SIG-M5 (cell line): ENCODE measurements at places on chromosomes 3 and 15.

GRCh38 chr15:79943820-79944219, 27.2 kb downstream of the BCL2A1 start:
- DNase-seq: no peak

DNA sequence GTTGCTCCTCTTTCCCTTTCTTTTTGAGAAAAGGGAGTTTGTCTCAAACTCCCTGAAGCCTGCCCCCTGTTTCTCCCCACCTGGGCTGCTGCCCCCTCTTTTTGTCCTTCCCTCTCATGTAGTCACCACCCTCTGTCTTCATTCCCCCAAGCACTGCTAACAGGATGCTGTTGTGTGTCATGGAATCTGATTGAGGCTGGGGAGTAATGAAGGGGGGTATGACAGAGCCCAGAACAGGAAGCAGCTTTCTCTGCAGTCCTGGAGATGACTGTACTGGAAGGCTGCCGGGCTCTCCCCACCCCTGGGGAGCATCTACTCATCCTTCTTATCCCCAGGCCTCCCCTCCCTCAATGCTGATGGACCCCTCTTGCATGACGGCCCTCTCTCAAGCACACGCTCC, 181.6 kb downstream of the ABHD5 start:
- DNase-seq: no peak

DNA sequence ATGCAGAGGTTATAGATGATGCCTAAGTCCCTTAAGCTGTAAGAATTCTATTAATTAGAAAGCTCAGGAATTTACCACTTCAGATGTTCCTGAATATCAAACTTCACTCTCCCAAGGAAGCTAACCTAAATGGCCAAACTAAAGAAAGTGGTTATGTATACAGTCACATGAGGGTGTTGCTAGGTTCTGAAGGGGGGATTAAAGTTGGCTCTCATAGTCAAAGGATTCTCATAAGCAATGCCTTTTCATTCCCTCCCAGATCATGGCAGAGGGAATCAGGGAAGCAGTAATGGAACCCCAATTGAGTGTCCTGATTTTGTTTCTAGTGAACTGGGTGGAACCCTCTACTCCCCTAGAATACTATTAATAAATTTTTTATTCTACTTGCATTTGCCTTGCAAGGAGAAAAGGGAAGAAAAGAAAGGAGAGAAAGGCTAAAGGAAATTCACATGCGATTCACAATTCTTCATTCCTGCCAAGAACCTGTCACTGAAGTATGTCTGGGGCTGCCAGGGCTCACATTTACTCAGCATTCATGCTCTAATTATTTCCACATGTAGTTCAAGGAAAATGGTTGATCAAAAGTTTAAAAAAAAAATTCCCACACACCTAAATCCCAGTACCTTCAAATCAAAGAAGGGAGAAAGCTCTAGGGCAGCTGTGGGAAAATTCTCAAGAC, 25.1 kb downstream of the FSTL1 start:
- no peak for DNase-seq

GRCh38 chr15:96599268-96599667, 268.8 kb downstream of the NR2F2 start:
- DNase-seq: no peak

DNA sequence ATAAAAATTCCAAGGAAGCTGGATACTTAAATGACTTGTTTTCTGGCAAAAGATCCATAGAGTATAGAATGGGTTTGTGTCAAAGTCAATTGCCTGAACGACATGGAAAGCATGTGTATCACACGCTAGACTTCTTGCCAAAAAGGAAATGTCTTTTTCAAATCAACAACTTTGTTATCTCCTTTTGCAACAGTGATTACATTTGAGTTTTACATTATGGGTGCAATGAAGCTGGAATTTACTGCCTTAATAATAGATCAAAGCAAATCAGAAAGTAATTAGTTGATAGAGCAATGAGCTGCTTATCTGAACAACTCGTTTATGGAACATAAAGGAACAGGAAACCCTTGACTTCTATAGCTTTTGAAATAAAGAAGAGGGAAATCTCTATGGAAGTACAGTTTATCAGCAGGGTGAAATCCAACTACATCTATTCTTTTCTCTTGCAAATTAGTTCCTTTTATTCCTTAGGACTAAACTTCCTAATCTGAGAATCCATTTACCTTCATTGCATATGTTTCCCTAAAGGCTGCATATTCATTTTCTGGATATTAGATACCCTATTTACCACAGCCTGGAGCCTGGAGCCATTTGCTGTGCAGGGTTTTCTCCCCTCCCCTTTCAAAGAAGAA, 415.1 kb upstream of the NECTIN3 start:
- DNase-seq: no peak

GRCh38 chr3:42988097-42988496, 9.0 kb downstream of the GASK1A start:
- DNase-seq: no peak

DNA sequence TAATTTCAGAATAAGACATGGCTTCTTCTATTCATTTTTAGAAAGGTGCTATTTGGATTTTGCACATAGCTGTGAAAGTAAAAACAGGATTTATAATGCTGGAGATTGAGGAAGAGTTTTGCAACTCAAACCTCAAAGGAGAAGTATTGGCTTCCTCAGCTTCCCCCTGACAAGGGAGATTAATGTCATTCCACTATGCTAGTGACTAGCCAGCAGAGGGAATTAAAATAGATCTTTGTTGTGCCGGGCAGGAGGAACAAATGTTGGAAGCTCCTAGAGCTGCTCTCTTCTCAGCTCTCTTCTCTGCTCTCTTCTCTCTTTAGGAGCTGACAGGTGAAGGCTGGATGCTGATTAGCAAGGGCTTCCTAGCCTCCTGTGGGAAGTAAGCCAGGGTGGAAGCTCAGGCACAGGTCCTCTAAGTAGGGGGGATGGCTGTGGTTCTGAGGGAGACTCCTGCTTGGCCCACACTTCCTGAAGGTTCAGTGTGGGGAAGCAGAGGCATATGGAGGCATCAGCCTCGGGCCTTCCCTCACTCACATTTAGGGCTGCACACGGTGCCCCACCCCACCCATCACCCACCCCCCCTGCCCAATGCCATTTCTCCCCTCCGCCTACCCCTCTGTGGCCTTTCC, 29.6 kb downstream of the CX3CR1 start:
- peak; percentile 85 for DNase-seq

GRCh38 chr15:63491116-63491827, 13.1 kb upstream of the USP3 start:
- DNase-seq: peak; percentile 58

GRCh38 chr3:129688271-129688895, 81.9 kb upstream of the PLXND1 start:
- DNase-seq: no peak

DNA sequence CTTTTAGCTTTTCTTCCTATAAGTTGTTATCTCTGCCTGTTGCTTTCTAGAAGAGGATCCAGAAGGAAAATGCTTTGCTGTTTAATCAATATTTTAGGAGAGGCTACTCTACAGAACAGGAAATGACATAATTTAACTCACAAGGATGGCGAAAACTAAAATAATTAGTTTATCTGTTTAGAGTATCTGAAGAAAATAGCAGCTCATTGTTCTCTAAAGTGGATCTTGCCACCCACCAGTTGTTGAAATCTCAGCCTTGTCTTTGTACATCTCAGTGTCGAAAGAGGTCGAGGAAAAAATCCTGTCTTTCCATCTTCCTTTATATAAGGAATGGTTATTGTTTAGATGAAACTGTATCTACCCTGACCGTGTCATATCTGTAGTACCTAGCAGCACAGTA, 126.6 kb downstream of the ZNF609 start:
- DNase-seq: no peak

- no peak for DNase-seq
These were observed 1033.9 kb upstream of the NR2F2 start for GRCh38 chr15:95296643-95297042.

GRCh38 chr3:149736953-149737205, 15.4 kb downstream of the COMMD2 start:
- DNase-seq: no peak
